ENCODE measurements at places on chromosomes 1 and 21. TPM values are rescaled to one million over a fixed set of nuclear protein-coding genes. Genes with fewer than 3 reads are reported as not detected.

MCOLN2 gene
- 3.1 TPM for total RNA-seq

INKA2 gene
- 5.6 TPM for total RNA-seq

CELA2A gene
- total RNA-seq: not detected

MYBPH gene
- total RNA-seq: not detected

CLIC6 gene
- total RNA-seq: 10.1 TPM

LCE6A gene
- not detected for total RNA-seq

TMEM167B gene
- total RNA-seq: 39.4 TPM

E2F2 gene
- 0.50 TPM for total RNA-seq

CATSPERE gene
- 2.5 TPM for total RNA-seq

GJA5 gene
- total RNA-seq: 28.3 TPM

RHOU gene
- total RNA-seq: 22.1 TPM

SELP gene
- 19.4 TPM for total RNA-seq

DSCAM gene
- not detected for total RNA-seq

LCK gene
- 10.3 TPM for total RNA-seq

APOBEC4 gene
- not detected for total RNA-seq

TFF3 gene
- total RNA-seq: 22.4 TPM

ZSWIM5 gene
- 4.8 TPM for total RNA-seq

AGTRAP gene
- 66.1 TPM for total RNA-seq

MCM3AP gene
- 101 TPM for total RNA-seq

CFHR4 gene
- 0.35 TPM for total RNA-seq
